Epithelial cell of alveolus of lung (primary cell): ENCODE measurements at places on chromosomes 4 and X. TPM values are rescaled to one million over a fixed set of nuclear protein-coding genes. Genes with fewer than 3 reads are reported as not detected.

EDA2R gene
- total RNA-seq: 3.7 and 4.0 TPM in 2 replicates

PABPC1L2B gene
- total RNA-seq: not detected in 2 replicates

HSFX4 gene
- total RNA-seq: not detected in 2 replicates

NAP1L3 gene
- 2.1 and 2.8 TPM in 2 replicates for total RNA-seq

AGA gene
- total RNA-seq: 16.8 and 38.3 TPM in 2 replicates

PCDH19 gene
- total RNA-seq: under 0.01 TPM in 2 replicates

MAGEA8 gene
- not detected in 2 replicates for total RNA-seq

TCP11X2 gene
- total RNA-seq: not detected in 2 replicates

ALB gene
- total RNA-seq: 0.39 and 1.1 TPM in 2 replicates

RADX gene
- total RNA-seq: 1.8 and 2.7 TPM in 2 replicates

GAGE10 gene
- total RNA-seq: not detected in 2 replicates

SPINK2 gene
- not detected in 2 replicates for total RNA-seq

ZXDA gene
- total RNA-seq: 2.6 and 3.5 TPM in 2 replicates

SLC10A3 gene
- 29.9 and 37.5 TPM in 2 replicates for total RNA-seq

VMA21 gene
- total RNA-seq: 36.3 and 42.5 TPM in 2 replicates

RS1 gene
- not detected in 2 replicates for total RNA-seq

PAGE2 gene
- not detected in 2 replicates for total RNA-seq

SERTM2 gene
- not detected in 2 replicates for total RNA-seq

FAAH2 gene
- total RNA-seq: 0.26 and 3.3 TPM in 2 replicates

AR gene
- 3.6 and 3.8 TPM in 2 replicates for total RNA-seq

SHOX gene
- total RNA-seq: not detected in 2 replicates

SAGE1 gene
- not detected in 2 replicates for total RNA-seq

CRMP1 gene
- total RNA-seq: 4.9 and 16.0 TPM in 2 replicates

CENPVL2 gene
- not detected in 2 replicates for total RNA-seq
